ENCODE measurements at places on chromosomes 2 and 18.

GRCh38 chr18:2139691-2140090 is 431.6 kb downstream of the METTL4 start:
- no peak for DNase-seq

DNA sequence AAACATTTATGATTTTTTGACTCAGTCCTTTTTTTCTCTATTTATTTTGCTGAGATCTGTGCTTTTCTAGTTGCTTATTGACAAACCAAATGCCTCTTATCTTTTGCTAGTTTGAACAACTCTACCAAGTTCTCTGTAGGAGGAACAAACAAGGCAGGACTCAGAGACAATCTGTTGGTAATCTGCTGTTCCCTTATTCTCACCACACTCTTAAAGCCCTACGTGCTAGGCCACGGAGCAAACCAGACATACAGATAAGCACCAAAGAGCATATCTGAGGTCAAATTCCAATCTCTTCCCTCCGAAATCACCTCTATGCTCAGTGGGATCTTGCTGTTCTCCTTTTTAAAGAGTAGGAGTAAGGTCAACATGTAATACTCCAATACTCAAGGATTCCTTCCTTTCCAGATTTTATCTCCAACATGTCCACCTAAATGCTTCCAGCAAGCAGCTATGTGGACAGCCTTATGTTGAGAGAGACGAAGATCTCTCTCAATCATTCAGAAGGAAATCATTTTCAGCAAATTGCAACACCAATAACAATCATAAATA is 18.4 kb downstream of the FN1 start:
- no peak for DNase-seq

DNA sequence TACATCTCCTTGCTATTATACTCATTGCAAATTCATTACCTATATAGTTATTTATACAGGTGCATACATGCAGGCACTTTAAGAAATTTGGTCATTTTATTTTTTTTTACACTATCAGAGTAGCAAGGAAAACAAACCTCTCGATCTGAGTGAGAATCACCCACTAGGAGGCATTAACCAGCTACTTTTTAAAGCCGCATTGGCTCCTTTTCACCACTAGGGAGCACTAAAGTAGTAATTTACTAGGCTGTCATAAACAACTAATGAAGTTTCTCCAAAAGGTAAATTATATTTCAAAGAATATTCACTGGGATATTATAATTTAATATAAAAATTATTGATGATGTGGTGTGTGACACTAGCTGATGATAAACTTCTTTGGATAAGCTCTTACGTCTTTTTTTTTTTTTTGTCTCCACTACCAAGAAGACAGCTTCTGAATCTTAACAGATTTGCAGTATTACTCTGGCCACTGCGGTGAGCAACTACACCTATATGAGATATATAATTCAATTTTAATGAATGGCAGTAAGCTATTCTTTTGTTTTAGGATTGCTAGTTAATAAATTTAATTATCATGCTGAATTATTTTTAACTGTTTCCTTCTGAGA is 101.9 kb downstream of the NOL4 start:
- no peak for DNase-seq

GRCh38 chr2:102235042-102235473 is 48.2 kb downstream of the IL1RL2 start:
- DNase-seq, result no peak

DNA sequence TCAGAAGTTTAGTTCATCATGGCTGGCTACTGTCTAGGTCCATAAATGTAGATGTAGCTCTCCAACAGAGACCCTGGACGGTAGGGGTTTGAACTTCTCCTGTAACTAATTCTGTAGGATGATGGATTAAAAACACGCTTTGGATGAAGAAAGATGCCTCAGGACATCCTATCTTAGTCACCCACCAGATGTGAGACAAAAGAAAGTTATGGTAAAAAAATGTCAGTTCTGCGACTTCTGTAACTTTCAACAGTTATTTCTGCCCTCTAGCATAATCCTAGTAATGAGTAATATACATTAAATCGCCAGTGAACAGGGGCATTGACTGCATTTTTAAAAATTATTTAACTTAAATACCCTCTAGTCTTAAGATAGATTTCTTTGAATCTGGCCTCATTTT is 210.1 kb upstream of the LRATD1 start:
- DNase-seq, result no peak

- no peak for DNase-seq
Measured at GRCh38 chr2:196234672-196235071, 63.3 kb upstream of the STK17B start.

DNA sequence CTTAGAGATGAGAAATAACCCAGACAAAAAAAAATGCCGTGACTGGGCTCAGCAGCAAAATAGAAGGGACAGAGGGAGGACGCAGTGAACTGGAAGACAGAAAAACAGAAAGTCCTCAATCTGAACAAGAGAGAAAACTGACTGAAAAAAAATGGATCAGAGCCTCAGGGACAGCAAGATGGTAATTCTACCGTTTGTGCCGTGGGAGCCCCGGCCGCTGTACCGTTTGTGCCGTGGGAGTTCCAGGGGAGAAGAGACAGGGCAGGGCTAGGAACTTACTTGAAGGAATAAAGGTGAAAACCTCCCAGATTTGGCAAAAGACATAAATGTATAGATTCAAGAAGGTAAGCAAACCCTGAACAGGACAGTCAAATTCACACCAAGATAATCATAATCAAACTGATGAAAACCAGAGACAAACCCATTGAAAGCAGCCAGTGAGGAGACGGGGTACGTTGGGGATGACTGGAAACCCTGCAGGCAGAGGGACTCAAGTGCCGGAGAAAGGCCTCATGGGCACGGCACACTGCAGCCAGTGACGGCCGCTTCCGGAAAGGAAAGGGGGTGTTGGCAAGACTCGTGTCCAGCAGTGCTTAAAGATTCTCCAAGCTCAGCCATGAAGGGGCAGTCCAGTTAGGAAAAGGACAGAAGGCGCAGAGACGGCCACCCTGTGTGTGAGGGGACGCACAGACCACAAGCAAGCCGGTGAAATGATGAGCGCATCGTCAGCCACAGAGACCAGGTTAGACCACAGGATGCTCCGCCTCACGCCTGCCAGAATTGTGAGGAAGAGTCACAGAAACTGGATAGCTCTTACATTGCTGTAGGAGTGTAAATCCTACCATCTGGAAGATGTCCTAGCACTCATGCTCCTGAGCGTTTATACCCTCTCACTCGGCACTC is 40.0 kb upstream of the NFATC1 start:
- DNase-seq, result no peak

DNA sequence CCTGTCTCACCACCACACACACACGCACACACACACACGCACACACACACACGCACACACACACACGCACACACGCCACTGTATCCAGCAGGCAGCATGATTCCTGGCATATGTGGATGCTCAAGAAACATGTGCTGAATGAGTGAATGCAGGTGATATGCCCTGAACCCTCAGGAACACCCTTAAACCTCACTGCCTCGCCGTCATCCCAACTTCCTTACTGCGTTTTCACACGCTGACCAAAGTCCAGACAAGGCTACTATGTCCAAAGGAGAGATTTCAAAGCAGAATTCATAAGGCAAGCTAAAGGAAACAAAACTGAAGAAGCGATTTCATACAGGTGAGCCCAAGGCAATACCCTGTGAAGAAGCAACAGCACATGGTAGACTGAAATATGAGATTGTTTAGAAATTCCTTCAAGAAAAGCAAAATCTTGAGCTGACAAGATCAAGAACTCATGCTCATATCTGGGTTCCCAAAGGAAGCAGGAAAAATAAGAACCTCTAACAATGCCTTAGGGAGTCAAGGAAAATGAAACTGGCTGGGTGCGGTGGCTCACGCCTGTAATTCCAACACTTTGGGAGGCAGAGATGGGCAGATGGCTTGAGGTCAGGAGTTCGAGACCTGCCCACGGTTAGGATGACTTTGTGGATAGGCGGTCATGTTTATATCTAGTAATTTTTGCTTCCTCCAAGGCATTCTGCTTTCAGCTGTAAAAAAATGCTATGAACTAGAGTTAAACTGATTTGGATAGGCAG is 69.1 kb downstream of the TNFRSF11A start:
- no peak for DNase-seq

GRCh38 chr2:223674998-223675609 is 72.9 kb upstream of the SCG2 start:
- no peak for DNase-seq

- peak; percentile 29 for DNase-seq
Measured at GRCh38 chr2:156332284-156332533, 312 bp downstream of the NR4A2 start.

DNA sequence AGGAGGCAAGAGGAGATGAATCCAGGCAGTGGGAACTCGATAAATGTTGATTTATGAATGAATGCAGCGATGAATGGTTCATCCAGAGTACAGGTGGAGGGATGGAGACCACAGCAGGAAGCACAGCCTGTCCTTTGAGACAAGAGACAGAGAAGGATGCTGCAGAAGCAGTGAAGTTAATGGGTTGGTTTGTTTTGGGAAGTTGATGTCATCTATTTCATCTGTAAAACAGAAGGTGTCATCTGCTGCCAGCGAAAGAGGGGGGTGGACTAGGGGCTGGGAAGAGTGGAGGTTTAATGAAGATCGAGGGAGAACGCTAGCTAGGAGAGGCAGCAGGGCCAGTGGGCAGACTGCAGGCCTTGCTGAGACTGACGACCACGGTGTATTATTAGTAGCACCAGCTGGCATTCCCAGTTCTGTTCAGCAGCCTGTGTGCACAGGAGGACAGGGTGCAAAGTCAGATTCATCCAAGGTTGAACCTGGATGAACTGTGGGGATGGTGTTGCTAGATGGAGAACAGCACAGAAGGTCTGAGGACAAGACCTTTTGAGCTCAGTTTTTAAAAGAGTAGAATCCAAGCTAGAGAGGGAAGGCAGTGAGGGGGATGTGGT is 120.3 kb upstream of the CAPN13 start:
- no peak for DNase-seq

DNA sequence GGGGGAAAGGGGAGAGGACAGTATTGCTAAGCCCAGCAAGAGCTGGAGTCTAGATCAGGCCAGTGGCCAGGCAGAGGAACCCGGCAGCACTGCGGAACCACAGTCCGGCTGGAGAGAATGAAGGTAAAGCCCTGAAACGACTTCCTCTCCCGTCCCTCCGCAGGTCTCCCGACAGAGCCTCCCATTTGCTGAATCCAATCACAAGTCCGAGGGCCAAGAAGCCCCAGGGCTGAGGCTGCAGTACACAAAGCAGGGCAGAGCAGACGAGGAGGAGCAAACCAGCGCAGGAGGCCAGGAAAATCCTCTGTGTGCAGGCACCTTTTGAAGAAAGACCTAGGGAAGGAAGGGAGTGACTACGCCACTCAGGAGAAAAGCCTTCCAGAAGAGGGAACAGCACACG is 104.4 kb downstream of the OSBPL1A start:
- no peak for DNase-seq

DNA sequence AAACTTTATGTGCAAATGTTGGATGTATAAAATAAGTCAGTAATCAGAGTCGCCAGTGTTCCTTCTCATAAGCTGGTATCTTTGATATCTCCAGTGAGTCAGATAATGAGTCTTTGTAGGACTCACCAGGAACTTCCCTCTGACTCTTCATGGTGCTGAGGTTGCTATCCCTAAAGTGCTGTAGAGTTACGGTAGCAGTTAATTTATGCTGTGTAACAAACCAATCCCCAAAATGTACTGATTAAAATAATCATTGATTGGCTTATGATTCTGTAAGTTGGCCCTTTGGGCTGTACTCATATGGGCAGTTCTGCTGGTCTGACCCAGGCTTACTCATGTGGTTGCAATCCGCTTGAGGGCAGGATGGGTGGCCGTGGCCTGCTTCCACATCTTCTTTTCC is 43.8 kb downstream of the MAIP1 start:
- DNase-seq, result no peak

DNA sequence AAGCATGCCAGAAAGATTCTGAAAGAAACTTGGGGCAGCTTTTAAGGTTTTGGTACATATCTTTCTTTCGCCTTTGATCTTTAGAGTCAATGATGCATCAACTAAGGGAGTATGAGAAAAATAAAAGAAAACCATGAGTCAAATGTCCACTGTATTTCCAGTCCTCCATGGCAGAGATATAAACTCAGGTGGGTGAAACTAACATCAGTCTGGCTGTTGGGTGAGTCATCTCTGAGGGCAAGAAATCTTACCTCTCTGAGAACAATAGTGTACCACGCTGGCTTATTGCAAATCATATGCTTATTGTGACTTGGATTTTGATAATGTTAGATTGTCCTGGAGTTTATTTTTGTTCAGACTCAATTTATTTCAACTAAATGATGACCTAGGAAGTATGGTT is 521.0 kb downstream of the PLCL1 start:
- DNase-seq, result no peak

- DNase-seq, result no peak
Measured at GRCh38 chr2:169980001-169980400, 152.7 kb downstream of the UBR3 start.

DNA sequence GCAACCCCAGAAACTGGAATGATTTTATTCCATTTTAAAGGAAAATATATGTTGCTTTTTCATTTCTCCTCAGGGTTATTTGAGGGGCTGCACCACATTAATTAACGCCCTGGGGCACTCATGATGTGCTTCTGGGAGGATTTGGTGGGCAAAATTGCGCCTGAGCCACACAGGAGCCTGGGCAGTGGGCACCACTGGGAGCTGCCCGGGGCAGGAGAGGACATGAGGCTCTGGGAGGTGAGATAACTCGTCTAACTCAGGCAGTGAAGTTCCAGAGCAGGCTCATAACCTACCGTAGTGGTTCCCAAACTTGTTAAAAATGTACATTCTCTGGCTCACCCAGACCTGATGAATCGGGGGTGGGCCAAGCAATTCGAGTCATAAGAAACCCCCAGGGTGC is 68.3 kb downstream of the EDAR start:
- DNase-seq, result no peak

- DNase-seq, result no peak
Measured at GRCh38 chr18:48854780-48855179, 96.0 kb downstream of the SMAD7 start.

GRCh38 chr2:101253013-101253702 is 472 bp downstream of the CNOT11 start:
- peak; percentile 64 for DNase-seq

DNA sequence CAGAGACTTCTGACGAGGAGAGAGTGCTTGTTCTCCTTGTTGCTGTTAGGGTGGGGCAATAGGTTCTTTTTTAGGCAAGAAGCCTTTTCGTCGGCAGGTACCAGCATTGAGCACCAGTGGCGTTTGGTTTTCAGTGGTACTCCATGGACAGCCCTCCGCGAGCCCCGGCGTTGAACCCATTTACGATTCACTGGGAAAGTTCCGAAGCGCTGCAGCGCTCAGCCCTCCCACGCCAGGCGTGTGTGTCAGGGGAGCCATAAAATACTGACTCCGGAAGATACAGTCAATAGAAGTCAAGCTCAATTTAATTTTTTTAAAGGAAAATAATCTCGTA is 494 bp upstream of the ROCK1 start:
- DNase-seq, result no peak

Data from activated CD4-positive, alpha-beta T cell treated with anti-CD3 and anti-CD28 coated beads for 1 hour (primary cell).